Inflammatory macrophage (primary cell): ENCODE measurements at places on chromosomes 6 and 20.

GRCh38 chr6:167703347-167703746 lies 123.4 kb upstream of the AFDN start:
- no peak for DNase-seq

DNA sequence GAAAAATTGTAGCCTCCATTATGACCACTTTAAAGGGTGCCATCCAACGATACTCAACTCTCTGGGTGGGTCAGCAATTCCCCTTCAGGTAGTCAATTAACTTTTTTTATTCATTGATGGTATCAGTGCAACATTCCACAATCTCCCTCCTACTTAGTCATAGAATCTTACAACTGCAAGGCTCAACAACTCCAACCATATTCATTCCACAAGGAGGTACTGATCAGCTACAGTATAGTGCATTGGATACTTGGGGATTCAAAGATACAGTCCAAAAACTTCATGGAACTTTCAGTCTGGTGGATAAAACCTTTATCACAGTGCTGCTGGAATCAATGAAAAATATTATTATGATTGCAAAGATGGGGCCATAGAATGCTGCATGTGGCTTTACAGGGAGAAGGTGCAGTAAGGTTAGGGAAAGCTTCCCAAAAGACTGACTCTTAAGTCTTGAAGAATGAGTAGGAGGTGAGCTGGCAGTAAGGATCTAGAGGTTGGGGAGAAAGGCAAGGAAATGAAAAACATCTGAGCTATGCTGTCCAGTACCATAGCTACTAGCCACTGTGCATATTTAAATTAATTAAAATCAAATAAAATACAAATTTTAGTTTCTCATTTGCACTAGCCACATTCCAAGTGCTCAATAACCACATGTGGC lies 314.7 kb upstream of the PRDM1 start:
- DNase-seq = no peak

DNA sequence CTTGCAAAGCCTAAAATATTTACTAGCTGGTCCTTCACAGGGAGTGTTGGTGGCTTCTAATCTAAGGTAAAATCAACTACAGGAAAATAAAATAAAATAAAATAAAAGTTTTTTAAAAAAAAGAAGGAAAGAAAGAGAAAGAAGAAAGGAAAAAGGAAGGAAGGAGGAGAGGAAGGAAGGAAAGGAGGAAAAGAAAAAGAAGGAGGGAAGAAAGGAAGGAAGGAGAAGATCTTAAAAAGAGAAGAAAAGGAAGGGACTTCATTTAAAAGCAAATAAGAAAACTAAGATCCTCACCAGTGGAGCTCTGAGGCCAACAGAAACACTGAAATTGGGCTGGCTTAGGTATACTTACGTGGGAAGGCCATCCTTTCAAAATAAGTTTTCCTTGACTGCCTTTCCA lies 178.4 kb downstream of the TSHZ2 start:
- DNase-seq = no peak

GRCh38 chr6:154604119-154604518 lies 93.6 kb upstream of the CNKSR3 start:
- DNase-seq = no peak

GRCh38 chr20:49671433-49671832 lies 42.2 kb downstream of the B4GALT5 start:
- DNase-seq = no peak

DNA sequence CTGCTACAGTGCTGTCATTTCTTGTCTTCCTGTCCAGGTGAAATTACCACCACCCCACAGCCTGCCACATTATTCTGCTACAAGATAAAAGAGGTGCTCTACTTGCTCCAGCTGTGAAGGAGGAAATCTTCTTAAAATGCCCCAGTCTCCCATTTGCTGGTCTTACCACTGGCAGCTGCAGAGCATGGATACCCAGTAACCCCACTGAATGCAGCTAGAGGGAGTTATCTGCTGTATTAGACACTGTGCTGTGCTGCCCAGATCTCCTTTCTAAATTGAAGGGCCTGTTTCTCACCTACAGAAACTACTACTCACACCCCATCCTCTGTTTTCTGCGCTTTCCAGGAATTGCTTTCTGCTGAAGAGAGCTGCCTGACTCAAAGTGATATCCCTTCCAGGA lies 517.8 kb downstream of the PKHD1 start:
- DNase-seq = no peak

GRCh38 chr6:170286246-170286933 lies 4.5 kb downstream of the DLL1 start:
- no peak for DNase-seq

- no peak for DNase-seq
Measured at GRCh38 chr6:54525731-54526130, 217.5 kb downstream of the TINAG start.

DNA sequence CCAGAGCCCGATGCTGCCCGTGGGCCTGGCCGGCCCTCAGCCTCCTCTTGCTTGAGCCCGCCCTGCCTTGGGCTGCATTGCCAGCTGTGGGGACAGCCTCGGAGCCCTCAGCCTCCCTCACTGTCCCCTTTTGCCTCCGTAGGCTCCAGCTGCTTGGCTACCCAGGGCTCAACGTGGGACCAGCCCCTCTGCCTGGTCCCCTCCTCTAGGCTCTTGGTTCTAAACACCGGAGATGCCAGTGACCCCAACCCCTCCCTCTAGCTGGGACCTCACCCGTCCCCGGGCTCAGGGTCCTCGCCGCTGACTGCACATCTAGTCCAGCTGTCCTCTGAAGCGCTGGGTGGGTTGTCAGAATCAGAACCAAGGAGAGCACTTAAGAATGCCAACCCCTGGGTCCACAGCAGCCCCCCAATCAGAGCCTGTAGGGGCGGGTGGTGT lies 345.2 kb downstream of the ZFAND3 start:
- DNase-seq = no peak

GRCh38 chr20:2130062-2130591 lies 28.5 kb downstream of the STK35 start:
- DNase-seq = no peak

- DNase-seq = no peak
Measured at GRCh38 chr6:18439581-18439980, 52.4 kb downstream of the RNF144B start.

- no peak for DNase-seq
Measured at GRCh38 chr6:24426729-24427446, 24.2 kb downstream of the MRS2 start.

- peak; percentile 77 for DNase-seq
Measured at GRCh38 chr20:59751075-59751711, 146.9 kb downstream of the PHACTR3 start.

- no peak for DNase-seq
Measured at GRCh38 chr20:25697132-25697446, 436 bp upstream of the ZNF337 start.

- DNase-seq = no peak
Measured at GRCh38 chr6:125379174-125379573, 77.4 kb upstream of the HDDC2 start.

DNA sequence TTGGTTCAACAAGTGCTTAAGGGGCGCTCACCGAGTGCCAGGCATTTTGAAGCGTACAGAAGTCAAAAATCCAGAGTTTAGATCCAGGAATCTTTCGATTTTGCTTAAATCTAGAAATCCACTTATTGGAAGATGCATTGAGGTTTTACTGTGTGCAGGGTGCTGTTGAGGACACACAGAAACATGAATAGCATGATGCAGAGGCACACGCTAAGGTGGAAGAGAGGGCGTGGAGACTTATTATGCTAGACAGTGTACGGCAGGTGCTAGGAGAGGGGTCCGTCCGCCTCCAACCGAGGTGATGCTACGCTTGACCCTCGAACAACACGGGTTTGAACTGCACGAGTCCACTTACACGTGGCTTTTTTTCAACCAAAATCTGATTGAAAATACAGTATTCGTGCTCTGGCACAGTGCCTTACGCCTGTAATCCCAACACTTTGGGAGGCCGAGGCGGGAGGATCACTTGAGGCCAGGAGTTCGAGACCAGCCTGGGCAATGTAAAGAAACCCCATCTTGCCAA lies 1.0 kb upstream of the KIF13A start:
- no peak for DNase-seq

GRCh38 chr6:89643406-89643805 lies 4.9 kb upstream of the LYRM2 start:
- DNase-seq = no peak

GRCh38 chr6:122286512-122286911 lies 112.9 kb upstream of the HSF2 start:
- no peak for DNase-seq

GRCh38 chr6:150304429-150304828 lies 64.4 kb upstream of the IYD start:
- DNase-seq = peak; percentile 32

DNA sequence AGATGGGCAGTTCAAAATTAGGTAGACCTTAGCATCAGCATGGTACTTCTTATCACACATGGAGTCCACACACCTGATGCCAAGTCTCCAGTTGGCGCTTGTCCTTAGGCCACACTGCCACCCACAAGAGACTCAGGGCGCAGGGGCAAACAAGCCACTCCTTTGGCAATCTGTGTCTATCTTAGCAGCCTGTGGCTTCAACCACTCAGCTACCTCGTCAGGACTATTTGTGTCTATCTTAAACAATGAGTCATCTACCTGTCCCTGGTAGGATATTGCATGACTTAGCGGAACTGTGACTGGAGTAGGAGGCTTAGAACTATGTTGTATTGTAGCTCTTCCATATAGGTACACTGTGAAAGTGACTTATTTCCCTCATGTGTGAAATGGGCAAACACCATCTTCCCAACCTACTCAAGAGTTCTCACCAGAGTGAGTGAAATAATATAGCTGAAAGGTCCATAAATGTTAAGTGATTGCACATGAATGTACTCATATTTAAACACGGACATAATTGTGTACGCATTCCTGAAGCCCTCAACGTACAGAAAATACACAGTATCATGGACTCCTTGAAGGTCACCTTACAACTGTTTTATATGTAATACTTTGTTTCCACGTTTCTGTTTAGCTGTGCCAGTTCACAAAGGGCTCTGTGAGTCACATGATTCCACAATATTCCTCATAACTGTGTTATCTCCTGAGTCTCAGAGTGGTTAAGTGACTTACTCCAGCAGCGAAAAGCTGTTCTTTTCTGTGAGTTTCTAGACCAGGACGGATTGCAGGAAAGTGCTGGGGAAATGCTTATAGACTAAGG lies 1.6 kb downstream of the TRIM27 start:
- peak; percentile 19 for DNase-seq

GRCh38 chr20:20744170-20744725 lies 31.8 kb upstream of the RALGAPA2 start:
- DNase-seq = no peak

DNA sequence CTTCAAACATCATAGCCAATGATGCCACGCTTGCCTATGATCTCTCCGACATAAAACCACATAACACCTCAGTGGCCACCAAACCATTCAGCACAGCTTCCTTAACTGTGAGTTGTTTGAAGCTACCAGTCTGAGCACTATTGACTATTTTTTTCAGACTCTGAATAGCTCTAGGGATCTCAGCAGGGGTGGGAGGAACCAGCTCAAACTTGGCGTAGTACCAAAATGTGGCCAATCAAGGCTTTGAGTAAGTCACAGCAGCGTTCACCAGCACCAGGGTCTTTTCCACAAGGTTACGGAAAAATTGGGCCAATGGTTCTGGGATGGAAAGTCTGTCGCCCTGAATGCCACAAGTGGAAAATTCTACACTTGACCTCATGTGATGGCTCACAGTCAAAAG lies 70.6 kb downstream of the SMPDL3A start:
- DNase-seq = no peak

DNA sequence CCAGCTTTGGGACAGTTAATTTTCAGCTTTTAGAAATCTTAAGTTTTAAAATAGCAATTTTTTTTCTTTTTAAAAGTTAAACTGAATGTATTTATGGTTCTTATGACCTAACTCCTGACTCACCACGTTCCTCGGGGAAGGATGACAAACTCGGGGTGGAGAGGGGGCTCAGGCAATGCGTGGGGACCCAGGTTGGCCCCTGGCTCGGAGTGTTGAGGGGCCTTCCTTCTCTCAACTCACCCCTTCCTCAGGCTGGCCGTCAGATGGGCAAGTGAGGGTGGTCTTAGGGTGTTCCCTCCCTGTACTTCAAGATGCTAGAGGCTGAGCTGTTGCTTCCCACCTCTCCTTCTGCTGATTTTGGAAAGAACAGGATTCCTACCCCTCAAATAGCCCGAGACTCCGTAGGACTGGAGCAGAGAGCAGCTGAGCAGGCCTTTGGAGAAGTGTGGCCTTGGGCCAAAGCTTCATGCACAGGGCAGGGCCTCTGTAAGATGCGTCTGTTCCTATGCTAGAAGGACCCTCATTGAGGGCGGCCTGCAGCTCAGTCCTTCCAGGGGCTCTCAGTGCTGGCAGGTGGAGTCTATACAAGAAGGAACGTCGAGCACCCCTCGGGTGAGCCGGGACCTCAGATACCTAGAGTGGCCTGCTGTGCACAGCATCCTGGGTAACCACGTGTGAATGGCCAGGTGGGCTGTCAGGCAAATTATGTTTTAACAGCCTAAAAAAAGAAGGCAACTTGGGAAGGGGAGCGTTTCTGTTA lies 79.3 kb downstream of the TCP11 start:
- no peak for DNase-seq

GRCh38 chr20:59804871-59805665 lies 128.4 kb downstream of the SYCP2 start:
- no peak for DNase-seq

DNA sequence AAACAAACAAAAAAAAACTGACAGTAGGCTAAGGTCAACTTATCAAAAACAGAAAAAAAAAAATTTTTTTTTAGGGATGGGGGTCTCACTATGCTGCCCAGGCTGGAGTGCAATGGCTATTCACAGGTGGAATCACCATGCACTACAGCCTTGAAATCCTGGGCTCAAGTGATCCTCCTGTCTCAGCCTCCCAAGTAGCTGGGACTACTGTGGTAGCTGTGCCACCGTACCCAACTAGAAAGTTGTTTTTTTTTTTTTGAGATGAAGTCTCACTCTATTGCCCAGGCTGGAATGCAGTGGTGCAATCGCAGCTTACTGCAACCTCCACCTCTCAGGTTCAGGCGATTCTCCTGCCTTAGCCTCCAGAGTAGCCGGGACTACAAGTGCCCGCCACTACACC lies 2.1 kb downstream of the COMMD7 start:
- DNase-seq = no peak

DNA sequence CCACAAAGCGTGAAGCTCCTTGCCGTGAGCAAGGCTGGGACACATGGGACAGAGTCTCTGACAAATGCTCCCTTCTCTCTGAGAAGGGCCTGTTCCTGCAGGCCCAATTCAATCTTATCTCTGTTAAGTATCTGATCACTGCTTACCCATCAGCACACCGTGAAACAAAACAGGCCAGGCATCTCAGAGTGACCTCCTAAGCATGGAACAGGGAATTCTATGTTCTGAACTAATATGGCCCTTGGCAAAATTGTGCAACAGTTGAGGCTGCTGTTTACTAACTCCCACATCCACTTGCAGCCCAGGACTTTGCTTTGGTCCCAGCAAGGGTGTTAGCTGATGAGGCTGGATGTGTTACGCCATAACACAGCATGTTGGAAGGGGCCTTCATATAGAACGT lies 79.2 kb downstream of the GCLC start:
- peak; percentile 36 for DNase-seq
